ENCODE measurements at places on chromosomes 6 and 20.

DNA sequence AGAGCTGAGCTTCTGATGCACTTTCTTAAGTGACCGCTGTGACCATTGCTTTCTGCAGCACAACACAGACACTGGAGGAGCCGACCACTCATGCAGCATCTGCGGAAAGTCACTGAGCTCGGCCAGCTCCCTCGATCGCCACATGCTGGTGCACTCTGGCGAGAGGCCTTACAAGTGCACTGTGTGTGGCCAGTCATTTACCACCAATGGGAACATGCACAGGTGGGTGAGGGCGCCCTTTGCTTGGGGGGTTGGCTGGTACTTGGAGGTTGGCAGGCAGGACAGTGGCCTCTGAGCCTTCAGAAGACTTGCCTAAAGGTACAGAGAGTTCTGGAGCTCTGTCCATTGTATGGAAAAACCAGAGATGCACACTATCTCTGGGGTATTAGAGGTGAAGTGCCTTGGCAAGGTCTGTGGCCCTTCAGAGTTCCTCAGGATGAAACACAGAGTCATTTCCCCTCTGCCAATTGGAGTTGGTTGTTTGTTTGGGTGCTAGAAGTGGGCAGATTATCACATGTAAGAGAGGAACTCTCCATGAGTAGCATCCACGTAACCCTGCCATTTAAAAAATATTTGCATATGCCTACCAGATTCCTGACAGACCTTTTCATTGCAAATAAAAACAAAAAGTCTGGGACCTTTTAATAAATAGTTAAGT lies 81.5 kb downstream of the RREB1 start:
- DNase-seq = no peak

GRCh38 chr6:138728662-138729061 lies 44.9 kb upstream of the CCDC28A start:
- no peak for DNase-seq

DNA sequence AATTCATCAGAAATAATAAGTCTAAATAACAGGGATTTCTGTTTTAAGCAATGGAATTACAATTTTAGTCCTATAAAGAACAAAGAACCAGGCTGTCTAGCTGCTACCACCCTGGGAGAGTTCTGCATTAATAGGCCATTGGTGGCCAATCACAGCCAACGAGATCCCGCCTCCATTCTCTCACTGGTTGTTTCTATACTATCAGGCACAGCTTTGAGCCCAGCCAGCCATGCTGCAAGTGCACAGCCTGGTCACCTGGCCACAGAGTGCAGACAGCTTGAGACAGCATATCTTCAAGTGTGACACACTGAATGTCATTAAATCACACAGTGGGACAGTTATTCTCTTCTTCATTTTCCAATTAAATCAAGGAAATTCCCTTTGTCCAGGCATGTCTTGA lies 16.1 kb upstream of the RAB22A start:
- peak; percentile 30 for DNase-seq

GRCh38 chr6:84763886-84764331 lies 489 bp downstream of the TBX18 start:
- DNase-seq = no peak

DNA sequence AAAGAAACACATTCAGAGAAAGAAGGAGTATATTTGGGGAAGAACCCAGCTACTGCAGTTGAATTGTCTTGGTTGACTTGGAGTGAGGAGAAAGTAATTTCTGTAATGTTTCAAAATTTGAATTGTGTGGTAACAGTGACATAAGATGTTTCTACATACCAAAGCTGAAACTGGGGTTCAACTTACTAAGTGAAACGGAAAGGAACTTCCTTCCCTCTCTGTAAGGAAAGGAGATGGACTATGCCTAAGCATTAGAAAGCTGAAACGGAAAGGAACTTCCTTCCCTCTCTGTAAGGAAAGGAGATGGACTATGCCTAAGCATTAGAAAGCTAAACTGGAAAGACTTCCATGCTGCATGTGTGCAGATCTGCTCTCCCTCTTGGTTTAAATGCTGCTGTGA lies 46.0 kb downstream of the HUS1B start:
- DNase-seq = no peak
